HT-29 (cell line): ENCODE measurements at places on chromosomes 5 and 9. TPM values are rescaled to one million over a fixed set of nuclear protein-coding genes. Genes with fewer than 3 reads are reported as not detected.

Gene CCDC192
- total RNA-seq: not detected in 2 replicates

Gene SFXN1
- total RNA-seq: 97.9 and 137 TPM in 2 replicates

Gene OTP
- not detected in 2 replicates for total RNA-seq

GRCh38 chr5:24714746-24715145 is 70.0 kb upstream of the CDH10 start:
- no peak for DNase-seq
